ENCODE measurements at places on chromosomes 7 and 10.

- no peak for DNase-seq
These were observed 21.4 kb upstream of the CRYGN start for GRCh38 chr7:151461096-151461941.

- DNase-seq: no peak
These were observed 89.1 kb downstream of the MMRN2 start for GRCh38 chr10:86868353-86868752.

DNA sequence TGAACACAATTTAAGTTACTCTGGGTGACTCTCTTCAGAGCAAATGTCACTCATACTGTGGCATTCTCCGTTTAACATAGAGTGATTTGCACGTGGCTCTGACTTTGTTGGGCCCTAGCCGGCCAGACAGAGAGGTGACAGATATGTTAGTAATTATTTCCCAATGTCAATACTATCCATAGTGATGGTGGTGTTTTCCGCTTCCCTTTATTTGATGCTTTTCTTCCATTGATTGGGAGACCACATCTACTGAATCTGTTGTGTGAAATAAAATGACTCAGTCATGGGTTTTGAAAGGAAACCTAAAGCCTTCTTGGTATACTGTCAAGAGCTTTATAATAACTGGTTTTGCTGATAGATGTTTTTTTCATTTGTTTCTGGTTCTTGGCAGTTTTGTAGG, 7.4 kb downstream of the AVL9 start:
- no peak for DNase-seq

- no peak for DNase-seq
These were observed 489.2 kb downstream of the ZNF33B start for GRCh38 chr10:42149027-42149700.

- DNase-seq: no peak
These were observed 90.9 kb downstream of the ACTR3B start for GRCh38 chr7:152850420-152850819.

DNA sequence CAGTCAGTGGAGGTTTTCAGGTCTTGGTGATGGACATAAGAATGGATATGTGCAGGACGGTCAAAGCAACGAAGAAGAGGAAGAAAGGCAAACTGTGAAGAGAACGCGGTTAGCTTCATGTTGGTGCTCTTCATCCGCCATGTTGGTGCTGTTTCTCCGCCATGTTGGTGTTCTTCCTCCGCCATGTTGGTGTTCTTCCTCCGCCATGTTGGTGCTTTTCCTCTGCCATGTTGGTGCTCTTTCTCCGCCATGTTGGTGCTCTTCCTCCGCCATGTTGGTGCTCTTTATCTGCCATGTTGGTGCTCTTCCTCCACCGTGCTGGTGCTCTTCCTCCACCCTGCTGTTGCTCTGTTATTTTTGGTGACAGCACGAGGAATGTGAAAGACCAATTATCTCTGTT, 95.4 kb downstream of the DOCK1 start:
- DNase-seq: no peak

Measured in K562 (cell line).